ENCODE measurements at places on chromosomes 11 and 22.

GRCh38 chr11:2223153-2223794 lies 47.1 kb downstream of the ASCL2 start:
- no peak for DNase-seq

- no peak for DNase-seq
These were observed 10.8 kb downstream of the ARAP1 start for GRCh38 chr11:72741429-72741833.

DNA sequence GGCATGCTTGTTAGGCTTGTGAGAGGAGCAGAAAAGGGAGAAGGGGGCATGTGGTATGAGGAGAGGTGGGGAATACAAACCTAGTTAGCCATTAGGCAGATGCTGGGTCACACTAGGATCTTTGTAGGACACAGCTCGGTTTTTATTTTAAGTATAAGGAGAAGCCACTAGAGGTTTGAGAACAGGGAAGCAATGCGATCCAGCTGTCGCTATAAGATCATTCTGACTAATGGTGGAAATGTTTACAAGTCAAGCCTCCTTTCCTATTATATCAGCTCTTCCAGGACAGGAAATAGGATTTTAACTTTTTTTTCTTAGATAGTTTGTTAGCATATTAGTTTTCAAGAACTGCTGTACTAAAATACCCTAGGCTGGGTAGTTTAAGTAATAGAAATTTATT lies 609.9 kb downstream of the INSC start:
- no peak for DNase-seq

DNA sequence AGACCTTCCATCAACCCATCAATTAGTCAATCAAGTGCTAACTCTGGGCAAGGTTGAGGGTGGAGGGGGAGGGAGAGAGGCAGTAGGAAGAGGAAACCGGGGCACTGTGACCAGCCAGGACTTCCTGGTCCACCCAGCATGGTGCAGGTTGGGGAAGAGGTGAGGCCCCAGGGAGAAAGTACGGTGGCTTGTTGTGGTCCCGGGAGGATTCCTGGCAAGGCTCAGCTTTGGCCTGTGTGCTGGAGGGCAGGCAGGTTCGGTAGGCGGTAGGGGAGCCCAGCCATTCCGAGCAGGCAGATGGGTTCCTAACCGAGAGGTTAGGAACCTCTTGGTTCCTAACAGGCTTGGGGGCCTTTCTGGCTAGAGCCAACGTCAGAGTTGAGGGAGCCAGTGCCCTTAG lies 10.8 kb downstream of the ST14 start:
- no peak for DNase-seq

GRCh38 chr11:34840736-34841386 lies 75.3 kb downstream of the APIP start:
- peak; percentile 34 for DNase-seq

GRCh38 chr11:38819981-38820380 lies 2221.9 kb upstream of the RAG2 start:
- DNase-seq: no peak

- no peak for DNase-seq
These were observed 20.1 kb upstream of the KDM2A start for GRCh38 chr11:67098799-67099429.

- no peak for DNase-seq
These were observed 391.5 kb downstream of the CADM1 start for GRCh38 chr11:115112754-115113153.

- no peak for DNase-seq
These were observed 6.8 kb upstream of the TPBGL start for GRCh38 chr11:75233754-75234172.

DNA sequence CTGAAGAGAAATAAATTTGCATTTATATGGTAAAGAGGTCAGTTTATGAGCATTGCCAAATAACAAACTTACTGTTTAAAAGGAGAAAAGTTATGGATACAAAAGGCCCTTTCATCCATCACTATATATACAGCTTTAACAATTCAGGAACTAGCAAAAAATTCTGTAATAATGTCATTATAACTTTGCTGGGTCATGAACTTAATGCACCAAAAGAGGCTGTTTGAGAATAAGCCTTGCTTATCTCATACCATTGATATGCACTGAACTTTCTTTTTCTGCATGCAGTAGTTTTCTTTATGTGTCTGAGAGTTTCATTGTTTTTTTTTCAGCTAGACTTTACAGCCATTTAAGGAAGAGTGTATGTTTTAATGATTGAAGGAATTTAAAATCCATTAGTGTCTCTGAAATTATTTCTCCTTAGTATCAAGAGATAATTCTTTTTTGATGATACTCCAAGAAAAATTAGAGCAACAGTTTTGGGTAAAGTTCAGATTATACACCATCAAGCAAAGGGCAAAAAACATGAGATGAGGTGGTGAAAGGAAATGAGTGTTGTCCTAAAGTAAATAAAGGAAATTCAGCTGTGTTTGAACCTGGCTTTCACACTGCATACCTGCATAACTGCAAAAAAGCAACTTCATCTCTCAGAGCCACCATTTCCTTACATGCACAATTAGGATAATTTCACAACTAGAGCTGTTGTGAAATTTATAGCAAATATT lies 188.2 kb upstream of the ANO3 start:
- no peak for DNase-seq

DNA sequence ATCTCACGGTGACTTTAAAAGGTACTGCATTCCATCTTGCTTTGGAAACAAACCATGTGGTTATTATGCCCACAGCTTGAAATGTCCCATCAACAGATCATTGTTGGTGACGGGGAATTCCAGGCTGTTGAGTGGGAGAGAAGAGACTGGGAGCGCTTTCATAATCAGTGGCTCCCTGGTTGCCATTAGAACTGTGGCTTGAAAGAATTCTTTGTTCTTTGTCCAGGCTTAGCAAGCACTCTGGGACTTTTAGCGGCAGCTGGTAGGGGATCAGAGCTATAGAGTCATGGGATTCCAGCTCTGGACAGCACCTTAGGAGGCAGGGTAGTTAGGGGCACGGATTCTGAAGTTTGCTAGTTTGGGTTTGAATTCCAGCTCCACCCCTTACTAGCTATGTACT lies 22.0 kb downstream of the MMP20 start:
- DNase-seq: no peak

DNA sequence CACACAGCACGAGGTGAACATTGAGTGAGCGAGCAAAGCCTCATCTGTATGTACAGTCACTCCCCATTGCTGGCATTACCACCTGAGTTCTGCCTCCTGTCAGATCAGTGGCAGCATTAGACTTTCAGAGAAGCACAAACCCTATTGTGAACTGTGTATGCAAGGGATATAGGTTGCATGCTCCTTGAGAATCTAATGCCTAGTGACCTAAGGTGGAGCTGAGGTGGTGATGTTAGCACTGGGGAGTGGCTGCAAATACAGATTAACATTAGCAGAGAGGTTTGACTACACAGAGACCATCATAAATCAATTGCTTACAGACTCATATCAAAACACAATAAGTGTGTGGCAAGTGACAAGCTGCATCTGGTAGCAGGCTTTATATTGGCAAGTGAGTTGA lies 262.5 kb upstream of the ANO5 start:
- no peak for DNase-seq

- no peak for DNase-seq
These were observed 558.1 kb downstream of the INSC start for GRCh38 chr11:15672825-15673224.

GRCh38 chr11:36218283-36218921 lies 70.8 kb downstream of the COMMD9 start:
- no peak for DNase-seq

DNA sequence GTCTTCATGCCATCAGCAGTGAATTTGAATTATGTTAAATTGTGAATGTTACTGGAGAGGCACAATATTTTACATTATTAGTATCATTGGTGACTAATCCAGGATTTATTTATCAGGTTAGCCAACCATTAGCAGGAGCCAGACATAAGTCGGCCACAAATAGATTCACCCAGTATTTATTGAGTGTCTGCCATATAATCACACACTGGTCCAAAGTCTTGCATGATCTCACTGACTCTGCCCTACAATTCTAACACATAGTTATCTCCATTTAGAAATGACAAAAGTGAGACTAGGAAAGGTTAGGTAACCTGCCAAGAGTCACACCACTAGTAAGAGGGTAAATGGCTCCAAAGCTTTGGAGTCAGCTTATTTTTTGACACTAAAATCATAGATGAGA lies 179.6 kb downstream of the BLID start:
- DNase-seq: no peak

- no peak for DNase-seq
These were observed 35.1 kb downstream of the FBLN1 start for GRCh38 chr22:45537734-45538181.
